ENCODE measurements at places on chromosomes 4 and X. TPM values are rescaled to one million over a fixed set of nuclear protein-coding genes. Genes with fewer than 3 reads are reported as not detected.

The VBP1 gene
- 16.9 TPM for total RNA-seq

The CXCL11 gene
- total RNA-seq: not detected

The GC gene
- not detected for total RNA-seq

The PCDH19 gene
- 3.4 TPM for total RNA-seq

The SASH3 gene
- 14.0 TPM for total RNA-seq

The SAGE1 gene
- not detected for total RNA-seq

The MED12 gene
- 39.3 TPM for total RNA-seq

The RIPPLY1 gene
- not detected for total RNA-seq

The NOX1 gene
- total RNA-seq: not detected

The MYOZ2 gene
- 0.49 TPM for total RNA-seq

The NWD2 gene
- total RNA-seq: 0.49 TPM

The SMAD1 gene
- 31.7 TPM for total RNA-seq

The SPANXA1 gene
- not detected for total RNA-seq

GRCh38 chrX:50877310-50877709 is 33.2 kb upstream of the BMP15 start:
- no peak for DNase-seq

- no peak for DNase-seq
Observed at GRCh38 chr4:158799856-158800255, 31.0 kb downstream of the FNIP2 start.

- DNase-seq: no peak
Observed at GRCh38 chr4:87947381-87948160, 27.9 kb upstream of the SPP1 start.

GRCh38 chr4:62210486-62210885 is 1010.4 kb downstream of the ADGRL3 start:
- DNase-seq: no peak

GRCh38 chrX:115348446-115349225 is 59.1 kb downstream of the LUZP4 start:
- DNase-seq: no peak

DNA sequence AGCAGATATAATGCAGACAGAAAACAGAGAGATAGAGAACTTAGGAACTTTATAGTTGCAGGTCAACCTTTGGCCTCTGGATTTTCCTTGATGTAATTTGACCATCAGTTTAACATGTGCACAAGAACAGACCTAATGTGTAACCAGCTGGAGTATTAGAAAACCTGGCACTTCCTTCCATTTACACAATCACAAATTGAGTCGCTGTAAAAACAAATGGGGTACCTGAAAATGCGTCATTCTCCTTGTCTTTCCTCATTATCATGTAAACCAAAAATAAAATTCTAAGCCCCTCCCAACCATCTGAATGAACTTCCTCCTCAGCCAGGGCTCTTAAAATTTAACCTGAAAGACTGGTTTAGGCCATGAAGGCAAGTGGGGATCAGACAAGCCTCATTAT is 358.4 kb upstream of the MAGEB16 start:
- no peak for DNase-seq

GRCh38 chr4:39528061-39528465 is 824 bp upstream of the UGDH start:
- DNase-seq: peak; percentile 94

DNA sequence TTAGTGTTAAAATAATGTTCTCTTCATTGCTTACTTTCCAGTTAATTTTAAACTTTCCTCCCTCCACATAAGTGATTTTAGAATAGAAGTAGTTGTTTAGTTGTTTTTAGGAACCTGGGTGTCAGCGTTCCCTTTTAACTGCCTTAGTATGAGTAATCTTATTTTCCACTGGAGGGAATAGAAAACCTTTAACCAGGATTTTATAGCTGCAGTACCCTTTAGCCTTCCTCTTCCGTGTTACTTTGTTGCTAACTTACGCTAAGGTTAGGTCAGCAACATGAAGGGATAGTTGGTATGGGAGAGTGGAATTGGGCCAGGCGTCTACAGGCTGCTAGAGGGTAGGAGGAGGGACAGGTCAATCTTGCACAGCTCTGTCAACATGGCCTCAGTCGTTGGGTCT is 31.5 kb downstream of the SMS start:
- no peak for DNase-seq

- DNase-seq: no peak
Observed at GRCh38 chrX:1012678-1013300, 199.7 kb downstream of the CRLF2 start.

DNA sequence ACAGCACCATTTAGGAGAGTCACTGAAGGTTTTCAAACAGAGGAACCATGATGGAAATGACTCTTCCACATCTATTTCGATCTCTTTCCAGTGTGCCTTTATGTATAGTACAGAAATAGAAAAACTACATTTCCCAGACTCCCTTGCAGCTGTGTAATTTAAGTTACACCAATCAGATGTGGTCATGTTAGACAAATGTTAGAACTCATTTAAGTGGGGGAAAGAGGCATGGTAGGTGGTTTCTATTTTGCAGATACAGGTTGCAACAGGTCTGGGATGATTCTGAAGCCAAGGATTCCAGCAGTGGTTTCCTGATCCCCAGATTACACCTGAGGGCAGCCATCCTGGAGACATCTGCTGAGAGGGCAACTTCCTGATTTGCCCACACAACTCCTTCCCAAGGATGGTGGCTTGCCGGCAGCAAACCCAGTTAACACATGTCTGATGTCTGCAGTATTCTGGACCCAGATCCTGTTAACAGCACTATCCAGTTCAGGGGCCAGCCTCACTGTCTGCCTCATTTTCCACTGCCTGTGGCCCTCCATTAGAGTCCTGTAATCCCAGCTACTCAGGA is 38.7 kb upstream of the PDK3 start:
- DNase-seq: no peak

DNA sequence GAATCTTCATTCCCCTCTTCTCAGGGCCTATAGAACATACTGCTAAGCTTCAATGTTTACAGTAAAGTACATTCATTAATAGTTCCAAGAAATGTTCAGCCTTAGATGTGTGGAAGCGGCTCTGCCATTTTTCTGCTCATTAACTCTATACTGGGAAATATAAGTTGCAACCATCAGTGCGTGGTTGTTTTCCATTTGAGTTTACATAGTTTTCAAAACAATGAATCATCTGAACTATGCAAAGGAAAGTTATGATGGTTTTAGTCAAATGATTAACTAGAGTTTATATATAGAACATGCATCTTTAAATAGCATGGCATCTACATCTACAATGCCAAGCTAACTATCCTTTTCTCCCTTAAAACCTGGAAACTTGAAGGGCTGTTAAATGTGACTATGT is 29.6 kb downstream of the LEF1 start:
- no peak for DNase-seq

DNA sequence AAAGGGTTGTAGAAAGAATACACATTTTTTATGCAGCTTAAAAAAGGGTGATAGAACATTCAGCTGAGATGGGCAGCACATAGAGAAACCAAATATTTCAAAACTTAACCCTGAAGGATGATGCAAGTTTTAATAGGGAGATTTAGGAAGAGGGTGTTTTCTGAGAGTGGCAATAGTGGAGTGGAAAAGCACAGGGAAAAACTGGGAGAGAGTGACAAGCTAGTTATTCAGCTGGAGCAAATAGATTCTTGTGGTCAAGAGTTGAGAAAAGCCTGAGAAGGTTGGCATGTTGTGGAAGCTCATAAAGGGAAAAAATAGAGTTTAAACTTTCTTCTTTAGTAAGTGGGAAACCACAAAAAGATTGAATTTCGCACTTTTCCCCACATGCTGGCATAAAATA is 359.6 kb upstream of the PITX2 start:
- no peak for DNase-seq

- DNase-seq: no peak
Observed at GRCh38 chr4:113276464-113277170, 227.2 kb downstream of the ANK2 start.

- no peak for DNase-seq
Observed at GRCh38 chrX:337331-337831, 18.8 kb upstream of the GTPBP6 start.

GRCh38 chr4:52661966-52662690 is 3.0 kb upstream of the USP46 start:
- DNase-seq: no peak

DNA sequence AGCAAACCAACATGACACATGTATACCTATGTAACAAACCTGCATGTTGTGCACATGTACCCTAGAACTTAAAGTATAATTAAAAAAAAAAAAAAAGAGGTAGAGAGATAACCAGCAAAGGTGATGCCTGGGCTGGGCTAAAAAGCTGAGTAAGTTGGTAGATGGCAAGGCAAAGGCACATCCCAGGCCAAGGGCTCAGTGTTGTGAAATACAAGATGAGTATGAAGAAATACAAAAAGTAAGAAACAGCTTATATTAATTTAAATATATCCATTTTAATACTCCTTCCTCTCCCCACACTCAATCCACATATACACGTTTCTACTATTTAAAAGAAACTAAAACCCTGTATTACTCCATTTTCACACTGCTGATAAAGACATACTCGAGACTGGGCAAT is 25.8 kb downstream of the TEC start:
- DNase-seq: no peak

- no peak for DNase-seq
Observed at GRCh38 chr4:20026456-20026855, 225.2 kb upstream of the SLIT2 start.

DNA sequence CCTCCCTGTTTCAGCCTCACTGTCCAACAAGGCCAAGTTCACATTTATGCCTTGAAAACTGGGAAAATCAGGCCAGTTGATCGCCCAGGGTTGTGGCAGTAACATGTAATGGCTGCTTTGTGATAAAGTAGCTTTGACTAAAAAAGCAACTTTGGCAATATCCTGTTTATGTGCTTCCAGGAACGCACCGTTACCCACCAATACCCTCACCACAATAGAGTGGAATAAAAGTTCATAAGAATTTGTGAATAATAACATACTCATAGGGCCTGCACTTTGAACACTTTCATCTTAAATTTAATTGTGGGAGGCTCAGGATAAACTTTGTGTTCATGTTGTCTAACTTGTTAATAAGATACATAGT is 80.7 kb upstream of the MAML3 start:
- no peak for DNase-seq

DNA sequence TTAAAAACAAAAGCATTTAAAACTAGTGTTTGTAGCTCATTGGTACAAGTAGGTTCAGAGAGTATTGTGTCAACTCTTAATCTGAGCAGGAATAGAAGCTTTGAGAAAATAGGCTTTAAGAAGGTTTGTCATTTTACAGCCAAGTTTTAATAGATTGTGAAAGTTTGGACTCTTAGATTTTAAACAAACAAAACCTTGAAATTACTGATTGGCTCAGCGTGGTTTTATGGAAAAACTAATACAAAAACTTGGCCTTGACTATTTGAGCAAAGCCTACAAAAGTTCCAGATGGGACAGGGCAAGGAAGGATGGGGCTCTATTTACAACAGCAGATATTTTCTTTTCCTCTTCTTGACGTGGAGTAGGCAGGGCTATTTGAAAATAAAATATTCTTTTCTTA is 16.5 kb downstream of the ZFX start:
- DNase-seq: no peak

DNA sequence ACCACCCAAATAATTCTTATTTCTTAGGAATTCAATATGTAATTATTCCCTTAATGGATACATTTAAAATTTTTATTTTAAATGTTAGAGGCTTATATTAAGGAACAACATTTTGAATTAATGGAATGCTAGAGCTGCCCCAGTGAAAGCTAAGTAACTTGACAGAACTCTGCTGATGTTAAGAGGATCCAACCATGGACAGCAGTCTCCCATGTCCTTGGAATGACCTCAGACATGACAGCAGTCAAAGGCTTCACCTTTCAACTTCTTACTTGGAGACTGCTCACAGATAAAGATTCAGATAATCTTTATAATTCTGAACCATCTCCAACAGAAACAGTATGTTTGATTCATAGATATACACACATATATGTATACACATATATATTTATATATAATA is 17.2 kb downstream of the PDLIM3 start:
- DNase-seq: no peak

GRCh38 chr4:48224606-48225005 is 45.0 kb downstream of the TEC start:
- no peak for DNase-seq

DNA sequence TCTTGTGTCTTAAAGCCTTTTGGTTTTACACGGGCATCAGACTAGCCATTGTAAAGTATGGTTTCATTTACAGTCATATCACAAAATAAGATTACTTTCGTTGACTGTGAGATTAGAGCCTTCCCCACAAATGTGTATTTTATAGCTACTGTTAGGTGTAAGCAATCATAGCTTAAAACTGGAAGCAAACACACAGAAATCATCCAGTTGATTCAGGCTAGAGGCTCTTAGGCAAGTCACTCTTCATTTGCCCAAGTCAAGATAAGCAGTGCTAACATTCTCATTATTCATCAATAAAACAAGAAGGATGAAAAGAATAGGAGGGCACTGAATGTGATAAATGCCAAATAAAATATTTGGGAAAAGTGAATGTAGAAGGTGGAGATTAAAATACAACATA is 448.7 kb upstream of the FAM241A start:
- no peak for DNase-seq

GRCh38 chr4:6331018-6331417 is 61.4 kb downstream of the WFS1 start:
- DNase-seq: no peak

DNA sequence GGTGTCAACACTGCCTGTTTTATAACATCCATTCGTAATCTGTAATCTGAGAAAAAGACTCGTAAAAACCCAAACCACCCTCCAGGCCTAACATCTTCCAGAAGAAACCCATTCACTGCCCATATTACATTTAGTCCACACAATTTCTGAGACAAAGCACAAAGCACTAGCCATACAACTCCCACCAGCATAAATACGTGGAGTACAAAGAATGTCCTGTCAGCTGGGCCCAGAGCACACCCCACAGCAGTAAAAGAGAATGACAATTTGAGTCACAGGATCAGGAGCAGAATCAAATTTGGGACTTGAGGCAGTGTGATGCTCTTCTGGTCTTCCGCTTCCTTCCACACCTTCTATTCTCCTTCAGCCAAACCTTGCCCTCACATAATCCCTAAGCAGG is 6.8 kb downstream of the MECP2 start:
- DNase-seq: no peak

GRCh38 chr4:169064296-169064695 is 54.2 kb upstream of the CBR4 start:
- no peak for DNase-seq

GRCh38 chr4:73850261-73850970 is 2.7 kb upstream of the PF4V1 start:
- no peak for DNase-seq

- DNase-seq: no peak
Observed at GRCh38 chrX:8245411-8245810, 74.3 kb upstream of the VCX2 start.

- DNase-seq: no peak
Observed at GRCh38 chrX:82458207-82458754, 1049.8 kb upstream of the POU3F4 start.

DNA sequence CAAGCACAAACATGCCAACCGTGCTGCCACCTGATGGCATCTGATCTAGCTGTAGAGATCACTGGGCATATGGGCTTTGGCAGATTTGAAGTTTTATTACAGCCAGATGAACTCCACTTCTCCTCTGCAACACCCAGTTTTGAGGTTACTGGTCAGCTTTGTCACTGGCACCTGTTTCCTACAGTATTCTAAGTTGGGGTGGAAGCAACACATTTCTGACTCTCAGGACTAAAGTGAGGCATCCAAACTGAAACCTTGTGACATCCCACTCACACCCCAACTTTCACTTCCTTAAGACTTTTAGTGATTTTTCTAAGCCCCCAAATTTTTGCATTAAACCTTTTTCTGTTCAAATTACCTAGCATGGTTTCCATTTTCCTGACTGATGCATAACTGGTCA is 115.1 kb upstream of the PCDH18 start:
- no peak for DNase-seq

GRCh38 chrX:1165535-1166196 is 46.8 kb downstream of the CRLF2 start:
- DNase-seq: no peak

GRCh38 chr4:61385256-61385655 is 185.1 kb downstream of the ADGRL3 start:
- DNase-seq: no peak

Data from vagina (tissue), 2 donors.